ENCODE measurements at places on chromosomes 2 and 18.

DNA sequence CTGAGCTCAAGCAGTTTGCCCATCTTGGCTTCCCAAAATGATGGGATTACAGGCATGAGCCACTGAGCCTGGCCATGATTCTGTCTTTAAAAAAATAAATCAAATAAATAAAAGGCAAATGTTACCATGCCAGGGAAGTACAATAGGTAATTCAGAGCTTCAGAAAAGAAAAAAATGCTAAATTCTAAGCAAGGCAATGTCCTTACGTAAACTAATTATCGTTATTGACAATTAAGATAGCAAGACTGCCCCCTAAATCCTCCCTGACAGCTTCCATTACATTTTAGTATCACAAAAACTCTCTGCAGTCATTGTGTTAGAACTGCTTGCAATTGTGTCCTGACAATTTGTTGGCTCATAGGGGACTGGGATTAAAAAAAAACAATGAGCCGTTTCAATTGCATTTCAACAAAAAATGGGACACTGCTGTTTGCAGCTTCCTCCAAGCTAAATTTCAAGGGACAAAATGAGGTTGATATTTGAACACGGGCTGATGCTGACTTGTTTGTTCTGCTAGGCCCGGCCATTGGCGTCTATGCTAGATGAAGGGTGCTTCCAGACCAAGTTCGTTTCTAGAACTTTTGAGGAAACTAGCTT is 88.9 kb downstream of the MOGAT1 start:
- no peak for DNase-seq

DNA sequence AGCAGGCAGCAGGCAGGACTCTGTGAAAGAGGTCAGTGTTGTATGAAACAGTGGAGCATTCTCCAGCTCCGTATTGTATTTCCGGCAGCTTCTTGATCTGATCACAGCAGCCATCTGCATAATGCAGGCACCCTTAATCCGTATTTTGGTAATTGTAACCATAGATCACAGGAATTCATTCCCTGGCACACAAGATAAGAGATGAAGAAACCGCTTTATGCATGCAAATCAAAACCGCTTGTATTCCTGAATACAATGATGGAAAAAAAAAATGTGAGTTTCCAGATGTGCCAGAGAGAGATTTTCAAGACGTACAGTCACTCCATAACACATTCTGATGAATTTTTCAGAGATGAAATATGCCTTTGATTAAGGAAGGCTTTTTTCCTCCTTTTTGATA is 221.3 kb downstream of the ACKR3 start:
- no peak for DNase-seq

GRCh38 chr2:674321-674985 is 2.8 kb downstream of the TMEM18 start:
- no peak for DNase-seq

GRCh38 chr18:48197819-48198218 is 211.4 kb downstream of the ZBTB7C start:
- no peak for DNase-seq

DNA sequence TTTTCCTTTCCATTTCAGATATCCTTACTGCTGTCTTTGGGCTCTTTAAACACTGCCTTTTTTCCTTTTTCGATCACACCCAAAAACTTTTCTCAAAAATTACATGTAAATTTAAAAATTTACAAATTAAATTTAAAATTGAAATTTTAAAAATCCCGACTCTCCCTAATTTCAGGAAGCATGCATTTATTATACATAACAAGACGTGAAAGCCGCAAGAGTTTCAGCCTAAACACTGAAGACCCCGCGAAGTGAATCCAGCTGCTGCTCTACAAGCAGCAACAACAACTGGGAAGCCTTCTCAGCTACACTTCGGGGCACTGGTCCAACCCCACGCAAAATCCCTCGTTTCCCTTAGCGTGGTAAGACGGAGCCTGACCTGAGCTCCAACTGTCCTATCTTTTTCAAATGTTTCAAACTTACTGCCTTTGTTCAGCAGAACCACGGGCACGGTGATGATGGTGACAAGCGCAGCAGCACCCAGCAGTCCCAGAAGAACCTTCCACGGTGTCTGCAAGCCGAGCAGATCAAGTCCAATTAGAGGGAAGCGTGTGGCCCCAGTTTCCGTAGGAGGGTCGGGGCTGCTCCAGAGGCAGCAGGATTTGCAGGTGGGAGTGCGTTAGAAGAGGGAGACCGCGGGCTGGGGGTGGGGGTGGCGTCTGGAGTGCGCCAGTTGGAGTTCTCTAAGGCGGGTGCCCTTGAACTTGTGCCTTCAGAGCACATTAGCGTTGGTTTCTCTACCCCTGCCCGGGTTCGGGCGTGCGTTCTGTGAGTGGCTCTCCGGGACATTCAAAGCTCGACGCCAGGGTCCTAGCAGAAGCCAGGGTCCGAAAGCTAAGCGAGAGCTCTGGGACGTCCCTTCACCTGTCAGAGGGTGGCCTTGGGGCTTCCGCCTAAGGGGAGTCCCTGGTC is 783 bp downstream of the DPP4 start:
- no peak for DNase-seq

DNA sequence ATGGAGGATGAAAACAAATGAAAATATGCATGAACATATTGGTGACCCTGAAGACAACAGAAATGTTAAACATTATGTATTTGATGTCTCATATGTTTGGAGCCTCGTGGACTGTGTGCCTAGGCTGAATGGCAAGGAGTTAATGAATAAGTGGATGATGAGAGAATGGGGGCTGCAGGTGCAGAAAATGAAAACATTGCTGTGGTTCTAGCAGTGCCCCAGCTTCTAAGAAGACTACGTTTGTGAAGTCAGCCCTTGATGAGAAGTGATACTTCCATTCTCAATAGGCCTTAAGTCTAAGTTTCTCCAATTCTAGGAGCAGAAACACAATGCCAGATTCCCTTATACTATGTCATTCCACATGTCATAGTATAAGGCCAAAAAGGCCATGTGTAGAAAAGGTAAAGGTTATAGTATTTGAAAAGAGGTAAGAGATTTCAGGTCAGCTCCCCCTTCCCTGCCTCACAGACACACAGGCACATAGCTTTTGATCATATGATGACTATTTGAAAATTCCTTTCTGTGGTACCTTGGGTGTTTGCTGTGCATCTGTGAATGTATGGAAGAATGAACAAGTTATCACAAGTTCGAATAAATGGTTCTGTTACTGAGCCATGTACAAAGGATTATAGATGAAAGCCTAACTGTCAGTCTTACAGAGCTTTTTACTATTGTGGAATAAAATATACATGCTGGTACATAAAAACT is 280.8 kb downstream of the SETBP1 start:
- no peak for DNase-seq

DNA sequence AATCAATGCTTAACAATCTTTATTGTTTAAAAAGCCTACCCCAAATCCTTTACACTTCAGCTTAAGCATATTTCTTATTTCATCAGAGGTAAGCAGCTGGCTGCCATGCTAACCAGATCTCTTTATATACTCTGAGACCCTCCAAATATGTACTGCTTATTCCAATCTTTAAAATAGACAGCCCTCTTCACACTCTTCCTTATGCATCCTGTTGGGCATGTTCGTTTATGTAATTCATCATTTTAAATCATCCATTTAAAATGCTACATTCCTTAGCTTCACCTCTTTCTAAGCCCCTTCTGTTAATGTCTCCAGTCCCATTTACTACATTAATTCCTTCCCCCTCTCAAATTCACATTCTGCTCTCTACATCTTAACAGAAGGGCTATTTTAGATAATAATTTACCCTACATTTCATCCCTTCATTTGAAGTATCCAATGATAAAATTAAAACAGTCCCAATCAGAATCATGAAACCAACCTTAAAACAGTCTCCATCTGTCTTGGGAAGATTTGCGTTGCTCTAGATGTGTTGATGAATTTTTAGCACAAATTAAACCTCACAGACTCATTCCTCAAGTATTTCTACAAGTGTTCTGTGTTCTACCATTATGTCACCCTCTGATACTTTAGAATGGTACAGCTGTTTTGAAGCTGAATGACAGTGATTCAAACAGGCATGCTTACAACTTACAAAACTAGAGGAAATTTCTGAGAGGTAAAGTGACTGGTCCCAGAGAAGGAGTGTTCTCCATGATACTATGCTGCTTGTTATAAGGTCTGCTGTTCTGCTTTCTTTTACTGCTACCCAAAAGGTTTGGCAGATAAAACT is 59.1 kb downstream of the ZNF385B start:
- no peak for DNase-seq

- no peak for DNase-seq
These were observed 73.9 kb downstream of the VSNL1 start for GRCh38 chr2:17614174-17614930.

DNA sequence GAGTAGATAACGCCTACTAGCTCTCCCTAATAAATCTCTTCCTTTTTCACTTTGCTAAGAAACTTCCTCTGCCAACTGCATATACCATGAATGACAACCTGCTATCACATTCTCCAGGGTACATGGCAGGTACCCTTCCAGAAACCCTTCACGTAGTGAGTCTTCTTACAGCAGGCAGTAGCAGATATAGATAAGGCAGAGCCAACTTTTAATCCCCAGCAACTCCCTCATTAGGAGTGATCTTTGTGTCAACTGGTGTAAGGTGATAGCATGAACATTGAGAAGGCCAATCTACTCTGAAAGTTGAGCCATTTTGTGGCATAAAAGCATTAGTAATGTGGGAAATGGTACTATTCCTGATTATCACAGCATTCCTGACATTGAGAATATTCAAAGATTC is 5.7 kb upstream of the STK17B start:
- no peak for DNase-seq

- DNase-seq, result no peak
These were observed 263.1 kb downstream of the CDH20 start for GRCh38 chr18:61596296-61596695.

DNA sequence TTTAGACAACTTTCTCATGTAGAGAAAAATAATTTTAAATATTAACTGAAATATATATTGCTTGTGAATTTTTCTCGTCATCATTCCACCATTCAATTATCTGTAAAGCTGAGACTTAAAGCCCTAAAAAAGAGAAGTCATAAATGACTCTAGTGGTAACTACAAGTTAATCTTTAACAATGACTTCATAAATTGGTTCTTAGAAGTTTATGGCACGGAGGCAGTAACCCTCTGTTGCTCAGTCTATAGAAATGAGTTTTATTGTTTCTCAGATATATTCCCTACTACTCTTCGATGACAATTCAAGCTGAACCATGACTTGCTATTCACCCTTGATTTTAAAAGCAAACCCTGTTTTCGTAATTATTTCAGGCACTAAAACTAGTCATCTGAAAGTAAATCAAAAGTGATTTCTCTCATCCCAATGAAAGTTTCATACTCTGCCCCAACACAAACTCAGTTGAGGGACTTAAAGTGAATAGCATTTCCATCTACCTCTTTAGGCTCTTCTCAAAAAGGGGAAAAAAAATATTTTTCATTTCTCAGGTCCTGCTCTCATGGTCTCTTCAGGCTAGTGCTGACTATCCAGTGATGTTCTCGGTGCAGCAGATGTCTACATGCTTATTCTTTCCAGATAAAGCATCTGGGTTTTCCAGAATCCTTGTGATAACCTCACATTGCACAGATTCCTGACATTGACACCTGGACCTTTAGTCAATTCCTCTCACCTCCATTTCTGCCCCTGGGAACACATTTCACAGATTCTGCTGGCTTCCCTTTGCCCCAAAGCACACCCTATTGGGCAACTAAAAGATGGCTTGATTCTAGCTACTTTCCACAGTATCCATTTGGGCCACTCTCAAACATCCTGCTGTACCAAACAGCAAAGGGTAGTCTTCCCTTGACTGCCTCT is 207.8 kb upstream of the LRATD1 start:
- DNase-seq, result no peak

- no peak for DNase-seq
These were observed 1.4 kb downstream of the EHBP1 start for GRCh38 chr2:62706721-62707521.

- no peak for DNase-seq
These were observed 62.7 kb upstream of the NFU1 start for GRCh38 chr2:69499966-69500365.

GRCh38 chr2:224031358-224031970 is 7.6 kb downstream of the SERPINE2 start:
- no peak for DNase-seq

DNA sequence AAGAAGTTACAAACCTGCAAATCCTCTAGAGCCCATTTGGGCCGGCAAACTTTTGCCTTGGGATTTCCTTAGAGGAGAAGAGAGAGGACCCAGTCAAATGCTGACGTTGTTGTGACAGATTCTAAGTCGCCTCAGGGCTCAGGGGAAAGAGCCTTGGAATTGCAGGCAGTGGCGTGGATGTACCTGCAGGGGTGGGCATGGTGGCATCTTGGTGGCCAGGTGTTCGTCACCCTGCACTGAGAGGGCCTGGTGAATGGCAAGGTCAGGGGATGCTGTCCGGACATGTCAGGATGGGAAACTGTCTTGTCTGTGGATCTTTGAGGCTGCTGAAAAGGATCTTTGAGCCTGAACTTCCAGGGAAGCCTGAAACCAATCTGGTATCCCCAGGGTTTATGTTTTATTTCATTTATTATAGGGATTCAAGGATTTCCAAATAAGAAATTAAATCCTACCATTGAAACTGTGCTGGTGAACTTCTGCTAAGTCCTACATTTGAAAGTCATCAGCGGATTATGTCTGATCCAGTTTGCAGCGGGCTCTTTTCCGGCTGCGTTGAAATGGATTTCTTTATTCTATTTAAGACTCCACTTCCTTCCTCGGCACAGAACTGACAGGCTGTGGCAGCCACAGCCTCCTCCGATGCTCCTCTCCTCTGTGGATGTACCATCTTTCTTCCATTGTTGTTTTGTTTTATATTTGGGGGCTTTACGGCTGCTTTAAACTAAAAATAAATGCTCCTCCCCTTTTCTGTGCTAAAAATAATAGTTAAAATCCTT is 207.6 kb downstream of the AGAP1 start:
- DNase-seq, result no peak

- no peak for DNase-seq
These were observed 12.3 kb upstream of the TFCP2L1 start for GRCh38 chr2:121297217-121297830.

DNA sequence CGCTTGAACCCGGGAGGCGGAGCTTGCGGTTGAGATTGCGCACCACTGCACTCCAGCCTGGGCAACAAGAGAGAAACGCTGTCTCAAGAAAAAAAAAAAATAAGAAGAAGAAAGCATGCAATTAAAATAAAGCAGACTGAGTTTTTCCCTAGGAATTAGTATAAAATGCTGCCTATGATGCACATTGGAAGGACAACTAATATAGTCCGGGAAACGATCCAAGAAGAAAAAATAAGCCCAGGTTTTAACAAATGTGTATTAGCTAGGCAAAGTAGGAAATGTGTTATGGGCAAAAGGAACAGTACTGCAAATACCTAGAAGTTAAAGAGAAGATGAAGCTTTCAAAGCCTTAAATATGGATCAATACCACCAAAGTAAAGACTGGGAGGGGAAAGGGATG is 64.0 kb downstream of the SPIRE1 start:
- no peak for DNase-seq

DNA sequence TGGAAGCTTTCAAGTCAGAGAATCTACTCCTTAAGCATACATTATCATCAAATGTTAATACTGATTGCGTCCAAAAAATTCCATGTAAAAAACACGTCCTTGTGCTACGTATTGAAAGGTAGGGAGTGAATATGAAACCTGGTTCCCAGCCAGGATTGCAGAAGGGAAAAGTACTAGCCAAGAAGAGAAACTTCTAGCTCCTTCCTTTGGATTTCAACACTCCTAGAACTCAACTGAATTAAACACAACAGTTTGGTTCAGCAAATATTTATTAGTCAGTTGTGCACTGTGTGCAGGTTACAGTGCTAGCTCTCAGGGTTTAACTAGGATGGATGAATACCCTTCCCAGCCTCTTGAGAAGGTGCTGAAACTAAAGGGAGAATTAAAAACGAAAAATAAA is 33.9 kb upstream of the FHL2 start:
- DNase-seq, result no peak
